ENCODE measurements at places on chromosomes 3 and 15.

GRCh38 chr3:165195241-165195639 is 944 bp downstream of the SLITRK3 start:
- DNase-seq = peak; percentile 21

- no peak for DNase-seq
These were observed 3.6 kb downstream of the GNAT1 start for GRCh38 chr3:50194903-50195500.

GRCh38 chr3:104909198-104909597 is 457.5 kb upstream of the ALCAM start:
- no peak for DNase-seq

GRCh38 chr15:68431037-68431791 is 749 bp downstream of the ITGA11 start:
- peak; percentile 58 for DNase-seq

DNA sequence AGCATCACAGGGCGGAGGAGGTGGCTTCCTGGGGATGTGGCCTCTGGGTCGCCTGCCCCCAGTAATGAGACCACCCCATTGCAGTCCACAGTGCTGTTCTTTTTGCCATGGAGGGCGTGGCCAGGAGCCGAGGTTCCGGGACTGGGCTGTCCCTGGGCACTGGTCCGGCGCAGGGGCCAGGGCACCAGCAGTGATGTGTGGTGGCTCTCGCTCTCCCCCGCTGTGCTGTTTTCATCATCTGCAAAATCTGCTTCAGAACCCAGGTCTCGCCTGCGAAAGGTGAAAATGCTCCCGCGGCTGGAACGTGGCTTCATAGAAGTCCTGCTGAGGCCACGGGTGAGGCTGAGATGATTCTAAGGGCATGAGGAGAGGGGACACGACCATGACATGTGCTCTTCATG is 45.8 kb downstream of the SCN5A start:
- DNase-seq = no peak

DNA sequence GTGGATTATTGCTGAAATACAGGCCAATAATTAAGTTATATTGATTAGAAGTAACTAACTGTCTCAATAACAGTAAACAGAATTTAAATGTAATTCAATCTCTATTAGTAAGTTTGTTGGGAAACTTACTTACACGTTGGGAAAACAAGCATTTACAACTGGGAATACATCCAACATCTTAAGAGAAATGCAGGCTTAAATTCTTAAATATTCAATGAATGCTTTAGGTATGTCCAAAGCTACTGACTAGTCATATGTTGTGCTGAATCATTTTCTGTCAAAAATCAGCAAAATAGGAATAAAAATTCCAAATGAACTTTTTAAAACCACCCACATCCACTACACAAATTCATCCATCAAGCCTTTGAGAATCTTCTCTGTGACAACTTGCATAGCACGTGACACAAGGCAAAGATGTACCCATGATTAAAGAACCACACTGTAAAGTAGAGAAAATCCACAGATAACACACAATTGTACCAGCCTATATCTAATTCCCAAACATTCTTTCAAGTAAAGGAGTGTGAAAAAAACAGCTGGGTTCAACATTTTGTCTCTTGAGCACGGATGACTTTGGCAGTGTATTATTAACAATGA is 60.0 kb downstream of the NMNAT3 start:
- DNase-seq = no peak

DNA sequence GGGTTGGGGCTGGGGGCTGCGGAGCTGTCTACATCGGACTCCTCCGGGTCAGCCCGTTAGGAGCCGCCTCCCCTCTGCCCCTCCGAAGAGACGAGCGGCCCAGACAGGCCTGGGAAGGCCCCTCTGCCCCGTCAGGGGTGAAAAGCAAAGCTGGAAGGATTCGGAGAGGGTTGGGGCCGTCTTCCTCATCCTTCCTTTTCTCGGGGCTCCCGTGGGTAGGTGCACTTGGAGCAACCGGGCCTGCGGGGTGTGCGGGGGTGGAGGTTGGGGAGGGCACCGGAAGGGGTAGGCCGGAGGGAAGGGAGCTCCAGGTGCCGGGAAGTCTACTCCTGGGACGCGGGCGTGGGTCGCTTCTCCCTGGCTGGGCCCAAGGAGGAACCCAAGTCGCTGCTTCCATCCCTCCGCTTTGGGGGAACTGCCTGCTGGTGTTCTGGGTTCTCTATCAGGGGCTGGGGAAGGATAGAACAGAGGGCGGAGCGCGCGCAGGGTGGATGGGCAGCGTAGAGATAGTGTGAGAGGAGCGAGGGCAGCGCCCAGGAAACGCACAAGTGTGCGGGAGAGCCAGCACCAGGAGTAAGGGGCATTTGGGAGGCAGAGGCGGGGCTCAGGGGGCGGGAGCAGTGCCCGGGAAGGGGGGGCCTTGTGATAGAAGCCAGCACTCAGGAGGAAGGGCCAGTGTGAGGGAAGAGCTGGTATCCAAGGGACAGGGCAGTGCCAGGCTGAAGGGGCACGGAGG is 590 bp downstream of the POLR2H start:
- peak; percentile 87 for DNase-seq

DNA sequence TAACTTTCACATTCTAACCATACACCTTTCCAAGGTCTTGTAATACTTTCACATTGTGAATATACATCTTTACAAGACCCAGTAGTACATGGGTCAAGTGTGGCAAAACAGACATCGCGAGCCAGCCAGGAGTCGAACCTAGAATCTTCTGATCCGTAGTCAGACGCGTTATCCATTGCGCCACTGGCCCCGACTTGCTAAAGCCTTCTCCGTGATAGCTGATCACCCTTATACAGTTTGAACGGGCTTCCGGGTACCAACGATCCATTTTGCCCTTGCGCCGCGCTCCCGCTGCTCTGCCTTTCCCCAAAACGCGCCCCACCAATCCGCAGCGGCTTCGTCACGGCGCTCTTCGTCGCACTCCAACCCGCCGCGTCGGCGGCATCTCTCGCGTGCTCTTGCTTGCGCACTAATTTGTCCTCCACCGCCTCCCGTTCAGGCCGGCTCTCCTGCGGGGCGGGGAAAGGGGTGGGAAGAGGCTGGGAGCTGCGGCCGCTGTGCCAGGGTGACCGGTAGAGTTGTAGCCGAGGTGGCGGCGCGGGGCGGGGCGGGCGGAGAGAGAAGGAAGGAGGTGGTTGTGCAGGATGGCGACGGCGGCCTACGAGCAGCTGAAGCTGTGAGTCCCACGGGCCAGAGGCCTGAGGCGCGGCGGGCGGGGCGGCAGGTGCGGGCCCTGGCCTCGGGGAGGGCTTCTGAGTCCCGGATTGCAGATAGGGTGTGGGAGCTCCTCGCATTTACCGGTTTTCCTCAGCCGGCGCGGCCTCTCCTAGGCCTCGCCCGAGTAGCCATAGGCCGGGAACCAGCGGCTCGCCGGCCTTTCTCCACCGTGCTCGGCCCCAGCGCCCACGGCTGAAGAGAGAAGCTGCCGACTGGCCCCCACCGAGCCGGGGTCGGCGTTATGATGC is at the start of gene SACM1L:
Gene SACM1L, plus strand, starts transcription at position 515 of the 905 bp plus-strand sequence. Its CDS starts 70 bp downstream, at position 585.
- DNase-seq = peak; percentile 98

DNA sequence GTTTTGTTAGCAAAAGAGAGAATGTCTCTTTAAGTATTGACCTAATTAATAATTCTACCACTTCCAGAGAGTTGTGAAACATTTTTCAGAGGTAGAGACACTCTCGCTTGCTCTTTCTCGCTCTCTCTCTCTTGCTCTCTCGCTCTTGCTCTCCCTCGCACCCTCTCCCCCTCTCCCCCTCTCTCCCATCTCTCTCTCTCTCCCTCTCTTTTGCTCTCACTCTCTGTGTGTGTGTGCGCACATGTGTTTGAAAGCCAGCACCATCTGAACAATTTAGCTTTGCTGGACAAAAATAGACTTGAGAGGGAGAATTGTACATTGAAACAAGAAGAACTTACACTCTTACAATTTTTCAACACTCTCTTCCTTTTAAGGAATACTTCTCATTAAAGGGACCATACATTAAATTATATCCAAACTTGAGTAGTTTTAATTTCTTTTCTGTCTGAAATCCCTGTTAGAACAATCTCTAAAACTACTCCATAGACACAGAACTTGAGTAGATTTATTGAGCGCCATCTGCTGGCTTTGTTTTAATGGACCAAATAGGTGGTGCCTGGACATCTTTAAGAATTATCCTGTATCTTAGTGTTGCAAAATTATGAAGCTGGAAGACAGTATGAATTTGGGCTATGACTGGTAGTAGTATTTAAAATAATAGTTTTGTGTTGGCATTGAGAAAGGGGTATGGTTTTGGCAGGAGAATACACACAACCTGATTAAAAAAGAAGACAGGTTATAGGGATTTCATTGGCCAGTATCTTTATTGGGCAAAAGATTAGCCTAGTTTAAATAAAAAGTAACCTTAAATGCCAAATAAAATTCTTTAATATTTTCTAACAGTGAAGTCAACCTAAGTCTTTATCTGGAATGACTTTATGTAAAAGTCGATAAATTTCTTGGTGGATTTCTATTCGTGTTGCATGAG is 124.6 kb downstream of the AKAP13 start:
- peak; percentile 90 for DNase-seq

GRCh38 chr15:82184776-82185175 is 77.8 kb downstream of the EFL1 start:
- no peak for DNase-seq

DNA sequence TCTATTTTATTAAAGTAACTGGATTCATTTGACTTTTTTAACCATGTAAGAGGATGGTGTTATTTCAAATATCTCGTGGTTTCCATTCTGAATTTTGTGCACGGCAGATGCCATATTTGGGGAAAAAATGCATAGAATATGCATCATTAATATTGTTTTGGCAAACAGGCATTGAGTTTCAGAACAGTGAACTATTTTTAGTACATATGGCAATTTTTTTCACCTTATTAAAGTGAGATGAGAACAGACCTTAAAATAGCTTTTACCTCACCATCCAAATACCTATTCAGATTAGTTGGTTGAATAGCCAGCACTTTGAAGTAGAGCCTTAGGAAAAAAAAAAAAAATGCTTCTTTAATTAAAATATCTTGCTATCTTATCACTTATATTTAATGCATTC is 117.3 kb upstream of the FLNB start:
- no peak for DNase-seq

GRCh38 chr3:11195201-11195600 is 40.9 kb downstream of the HRH1 start:
- no peak for DNase-seq

DNA sequence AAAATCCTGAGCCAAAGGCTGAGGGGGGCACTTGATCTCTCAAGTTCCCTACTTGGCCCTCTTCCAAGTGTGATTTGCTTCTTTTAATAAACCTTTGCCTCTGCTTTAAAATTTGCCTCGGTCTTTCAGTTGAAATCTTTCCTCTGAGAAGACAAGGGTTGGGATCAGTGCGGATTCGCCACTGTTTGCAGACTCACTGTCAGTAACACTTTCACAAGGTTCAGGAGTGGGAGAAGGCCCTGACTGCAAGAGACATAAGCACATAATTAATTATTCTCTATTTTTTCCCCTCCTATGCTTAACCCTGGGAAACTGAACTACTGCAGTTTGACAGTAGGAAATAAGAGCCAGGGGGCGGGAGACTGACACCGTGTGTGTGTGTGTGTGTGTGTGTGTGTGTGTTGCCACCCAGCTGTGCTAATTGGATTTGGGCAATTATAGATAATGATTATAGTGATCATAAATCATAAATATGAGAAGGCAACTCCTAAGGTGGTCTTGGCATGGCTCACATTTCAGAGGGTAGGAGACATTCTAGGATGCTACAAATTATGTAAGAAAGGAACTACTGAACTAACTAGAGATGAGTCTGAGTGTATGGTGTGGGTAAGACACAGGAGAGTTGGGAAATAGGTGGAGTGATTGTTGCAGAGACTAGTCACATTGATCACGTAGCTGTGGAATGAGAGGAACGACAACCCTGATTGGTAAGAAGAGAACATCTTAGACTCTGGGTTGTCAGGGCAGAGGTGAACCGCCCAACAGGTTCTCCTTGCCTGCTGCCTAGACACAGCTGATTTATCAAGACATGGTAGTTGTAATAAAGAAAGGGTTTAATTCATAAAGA is 5.5 kb upstream of the ZNF662 start:
- no peak for DNase-seq

DNA sequence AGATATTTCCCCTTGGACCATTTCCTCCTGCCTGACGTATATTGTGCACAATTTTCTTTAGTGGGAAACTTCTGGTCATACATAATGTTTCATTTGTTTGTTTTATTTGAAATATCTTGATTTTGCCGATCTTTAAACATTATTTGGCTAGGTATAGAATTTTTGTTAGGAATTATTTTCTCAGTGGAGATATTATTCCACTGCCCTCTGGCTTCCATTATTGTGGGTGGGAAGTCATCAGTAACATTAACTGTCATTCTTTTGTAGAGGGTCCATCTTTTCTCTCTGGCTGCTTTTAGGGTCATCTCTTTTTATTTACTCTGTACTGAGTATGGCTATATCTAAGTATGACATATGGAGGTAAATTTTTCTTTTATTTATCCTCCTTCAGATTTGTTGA is 135.5 kb upstream of the LIPC start:
- DNase-seq = no peak

DNA sequence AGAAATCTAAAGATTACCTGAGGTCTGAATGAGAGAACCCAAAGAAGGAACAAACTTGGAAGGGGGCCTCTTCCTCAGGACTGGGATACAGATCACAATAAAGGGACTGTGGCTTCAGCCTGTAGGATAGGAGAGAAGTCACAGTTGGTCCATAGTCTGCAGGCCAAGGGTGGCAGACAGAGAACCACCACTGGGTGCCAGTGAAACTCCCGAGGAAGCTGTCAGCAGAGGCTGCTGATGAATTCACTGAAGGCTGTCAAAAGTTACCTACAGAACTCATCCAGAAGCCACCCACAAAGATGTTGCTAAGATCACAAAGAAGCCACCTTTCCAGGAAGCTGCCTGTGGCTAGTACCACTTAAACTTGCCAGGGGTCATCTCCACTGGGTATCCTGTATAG is 78.5 kb downstream of the TMCO5A start:
- DNase-seq = no peak

GRCh38 chr3:127320529-127321121 is 32.8 kb upstream of the PRR20G start:
- DNase-seq = no peak

DNA sequence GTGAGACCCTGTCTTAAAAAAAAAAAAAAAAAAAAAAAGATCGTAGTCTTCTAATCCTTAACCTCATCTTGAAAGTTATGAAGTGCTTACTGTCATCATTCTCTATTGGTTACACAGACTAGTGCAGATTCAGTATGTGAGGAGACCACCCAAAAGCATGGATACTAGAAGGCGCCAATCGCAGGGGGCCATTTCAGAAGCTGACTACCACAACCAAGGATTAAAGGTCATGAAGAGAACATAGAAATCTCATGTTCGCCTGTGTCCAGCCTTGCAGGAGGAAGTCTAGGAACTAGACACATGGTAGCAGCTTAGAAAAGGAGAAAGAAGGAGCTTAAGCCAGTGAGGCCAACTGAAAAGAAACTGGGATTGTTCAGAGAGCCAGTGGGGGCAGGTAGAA is 207.8 kb downstream of the THSD4 start:
- no peak for DNase-seq

Data from mucosa of descending colon (tissue), 3 donors.